ENCODE measurements at places on chromosomes 12 and 14.

GRCh38 chr14:59148334-59148900 is 40.0 kb upstream of the DAAM1 start:
- DNase-seq = no peak

DNA sequence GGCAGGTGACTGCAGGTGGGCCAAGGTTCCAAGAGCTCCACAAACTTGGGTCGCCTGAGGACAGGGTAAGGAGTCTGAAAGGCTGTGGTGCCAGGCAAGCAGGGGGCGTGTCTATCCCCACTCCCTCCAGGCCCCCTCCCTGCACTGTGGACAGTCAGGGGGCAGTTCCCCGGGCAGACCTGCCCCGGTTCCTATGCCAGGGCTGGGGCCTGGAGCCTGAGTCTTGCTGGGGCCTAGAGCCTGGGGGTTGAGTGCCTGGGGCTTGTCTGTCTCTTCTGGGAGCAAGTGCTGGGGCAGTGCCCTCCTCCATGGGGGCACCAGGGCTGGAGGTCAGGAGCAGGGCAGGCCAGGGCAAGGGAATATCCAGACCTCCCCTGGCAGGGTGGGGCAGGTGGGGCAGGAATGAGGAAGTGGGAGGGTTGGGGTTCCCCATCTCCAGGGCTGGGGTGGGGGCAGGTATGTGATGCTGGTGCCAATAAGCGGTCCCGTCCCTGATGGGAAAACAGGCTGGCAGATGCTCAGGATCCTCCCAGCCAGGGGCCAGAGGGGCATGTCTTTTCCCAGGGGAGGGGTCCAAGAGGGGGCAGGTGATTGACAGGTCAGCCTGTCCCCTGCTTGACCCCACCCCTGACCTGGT is 11.9 kb upstream of the TNFAIP2 start:
- no peak for DNase-seq

- DNase-seq = no peak
Observed at GRCh38 chr14:69350892-69351291, 47.2 kb downstream of the ERH start.

- no peak for DNase-seq
Observed at GRCh38 chr12:128810182-128811127, 13.3 kb downstream of the SLC15A4 start.

DNA sequence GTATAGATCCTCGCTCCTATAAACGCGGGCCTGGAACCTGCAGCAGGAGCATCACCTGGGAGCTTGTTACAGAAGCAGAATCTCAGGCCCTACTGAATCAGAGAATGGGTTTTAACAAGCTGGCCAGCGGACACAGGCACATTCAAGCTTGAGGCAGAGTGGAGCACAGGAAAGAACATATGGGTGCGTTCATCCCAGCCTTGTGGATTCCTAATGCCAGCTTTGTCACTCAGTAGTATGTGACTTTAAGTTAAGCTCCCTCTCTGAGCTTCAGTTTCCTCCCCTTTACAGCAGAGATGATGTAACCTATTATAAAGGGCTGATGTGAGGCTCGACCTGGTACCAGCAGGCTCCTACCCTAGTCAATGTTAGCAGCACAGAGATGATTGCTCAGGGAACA is 204.9 kb downstream of the ZFP36L1 start:
- DNase-seq = no peak

GRCh38 chr12:95083471-95083870 is 10.1 kb upstream of the NR2C1 start:
- DNase-seq = no peak

DNA sequence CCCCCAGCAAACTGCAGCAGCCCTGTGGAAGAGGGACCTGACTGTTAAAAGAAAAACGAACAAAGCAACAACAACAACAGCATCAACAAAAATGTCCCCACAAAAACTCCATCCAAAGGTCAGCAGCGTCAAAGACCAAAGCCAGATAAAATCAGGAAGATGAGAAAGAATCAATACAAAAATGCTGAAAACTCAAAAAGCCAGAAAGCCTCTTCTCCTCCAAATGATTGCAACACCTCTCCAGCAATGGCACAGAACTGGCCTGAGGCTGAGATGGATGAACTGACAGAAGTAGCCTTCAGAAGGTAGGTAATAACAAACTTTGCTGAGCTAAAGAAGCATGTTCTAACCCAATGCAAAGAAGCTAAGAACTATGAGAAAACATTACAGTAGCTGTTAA is 45.4 kb upstream of the PPP4R3A start:
- no peak for DNase-seq

DNA sequence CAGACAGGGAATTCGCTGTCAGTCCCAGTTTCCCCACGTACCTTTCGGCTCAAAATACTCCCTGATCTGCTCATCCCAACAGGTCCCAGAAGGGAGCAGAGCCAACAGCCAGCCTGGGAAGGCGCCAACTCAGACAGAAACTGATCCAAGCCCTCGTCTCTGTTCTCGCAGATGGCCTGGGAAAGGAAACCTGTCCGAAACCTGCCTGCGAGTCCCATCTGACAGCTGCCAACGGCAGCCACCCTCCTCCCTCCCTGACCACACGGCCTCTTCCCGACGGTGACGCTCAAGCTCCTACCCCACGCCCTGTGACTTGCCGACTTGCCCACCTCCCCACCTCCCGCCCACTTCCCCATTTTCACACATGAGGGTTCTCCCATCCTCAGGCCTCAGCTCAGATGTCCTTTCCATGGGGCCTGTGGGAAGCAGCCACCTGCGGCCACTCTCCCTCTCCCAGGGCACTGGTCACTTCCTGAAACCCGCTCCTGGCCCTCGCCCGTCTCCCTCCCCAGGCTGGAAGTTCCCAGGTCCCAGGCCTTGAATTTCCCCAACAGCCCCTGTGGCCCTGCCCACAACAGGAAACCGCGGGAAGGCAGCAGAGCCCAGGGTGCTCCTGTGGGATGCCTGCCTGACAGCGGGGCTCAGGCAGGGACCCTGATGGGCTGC is 60.9 kb upstream of the FBRSL1 start:
- DNase-seq = no peak

GRCh38 chr12:92030618-92031017 is 115.0 kb downstream of the BTG1 start:
- no peak for DNase-seq

GRCh38 chr12:11134305-11134704 is at the start of gene TAS2R30:
Gene TAS2R30, minus strand, starts transcription at chr12:11134644. Its CDS starts 400 bp downstream, at chr12:11134244.
- no peak for DNase-seq

GRCh38 chr12:27790179-27790578 is 10.1 kb upstream of the MANSC4 start:
- no peak for DNase-seq

Measured in stimulated activated CD4-positive, alpha-beta T cell treated with anti-CD3 and anti-CD28 coated beads, Interleukin-1b, Interleukin-23, amount 100 ng/mL, for 24 hours (primary cell).